Tibial nerve (tissue), 4 donors: ENCODE measurements at places on chromosomes 2 and 18. TPM values are rescaled to one million over a fixed set of nuclear protein-coding genes. Genes with fewer than 3 reads are reported as not detected.

The FAM228A gene
- 5.0 TPM for total RNA-seq

The NT5C1B gene
- not detected for total RNA-seq

DNA sequence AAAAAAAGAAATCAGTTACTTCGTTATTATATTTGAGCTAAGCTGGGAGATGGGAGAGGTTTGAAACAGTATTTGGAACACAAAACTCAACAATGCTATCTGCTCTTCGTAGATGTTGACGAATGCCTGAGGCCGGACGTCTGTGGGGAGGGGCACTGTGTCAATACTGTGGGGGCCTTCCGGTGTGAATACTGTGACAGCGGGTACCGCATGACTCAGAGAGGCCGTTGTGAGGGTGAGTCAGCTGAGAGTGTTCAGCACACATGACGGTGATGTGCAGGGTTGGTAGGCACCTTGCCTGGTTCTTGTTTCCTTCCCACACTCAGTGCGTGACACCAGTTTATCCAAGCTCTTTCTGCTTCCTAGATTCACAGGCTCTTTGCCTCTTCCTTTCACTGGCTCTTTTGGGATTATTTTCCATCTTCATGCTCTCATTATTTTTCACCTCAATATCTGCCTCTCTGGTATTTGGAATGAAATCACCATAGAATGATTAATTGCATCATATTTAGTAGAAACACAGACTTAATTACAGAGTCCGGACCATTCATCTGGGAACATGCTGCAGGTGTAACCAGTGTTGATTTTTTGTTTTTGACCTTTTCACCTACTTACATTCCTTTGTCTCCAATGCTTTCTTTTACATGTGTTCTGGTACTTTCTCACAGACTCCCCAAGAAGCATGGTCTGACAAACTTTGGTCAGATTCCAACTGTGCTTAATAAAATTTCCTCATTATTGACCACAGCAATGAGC lies 200.6 kb upstream of the RASGRP3 start:
- DNase-seq = no peak

GRCh38 chr2:150125188-150125587 lies 362.3 kb downstream of the RND3 start:
- DNase-seq = no peak
